ENCODE measurements at places on chromosomes 3 and 15.

DNA sequence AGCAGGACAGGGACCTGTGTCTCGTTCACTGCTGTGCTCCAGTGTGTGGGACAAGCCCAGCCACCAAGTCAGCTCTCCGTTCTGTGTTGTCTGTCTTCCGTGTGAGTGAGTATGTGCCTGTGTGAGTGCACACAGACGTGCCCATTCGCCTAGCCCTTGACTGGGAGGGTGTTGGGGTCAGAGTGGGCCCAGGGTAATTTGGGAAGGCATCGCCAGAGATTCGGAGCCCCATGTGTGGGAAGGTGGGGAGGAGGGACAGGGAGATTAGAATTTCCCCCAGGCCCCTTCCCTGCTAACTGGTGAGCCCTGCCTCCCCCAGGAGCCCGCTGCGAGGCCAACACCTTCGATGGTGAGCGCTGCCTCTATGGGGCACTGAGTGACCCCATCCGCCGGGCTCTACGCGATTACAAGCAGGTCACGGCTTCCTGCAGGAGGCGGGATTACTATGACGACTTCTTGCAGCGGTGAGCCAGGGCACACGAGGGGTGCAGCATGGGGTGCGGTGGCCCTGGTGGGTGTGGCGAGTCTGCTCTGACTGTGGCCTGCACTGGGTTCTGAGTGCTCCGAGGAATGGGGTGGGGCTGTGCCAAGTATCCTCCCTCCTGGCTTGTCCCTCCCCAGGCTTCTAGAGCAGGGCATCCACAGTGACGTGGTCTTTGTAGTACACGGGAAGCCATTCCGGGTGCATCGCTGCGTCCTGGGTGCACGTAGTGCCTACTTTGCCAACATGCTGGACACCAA, 3.1 kb downstream of the ABTB1 start:
- DNase-seq = no peak

DNA sequence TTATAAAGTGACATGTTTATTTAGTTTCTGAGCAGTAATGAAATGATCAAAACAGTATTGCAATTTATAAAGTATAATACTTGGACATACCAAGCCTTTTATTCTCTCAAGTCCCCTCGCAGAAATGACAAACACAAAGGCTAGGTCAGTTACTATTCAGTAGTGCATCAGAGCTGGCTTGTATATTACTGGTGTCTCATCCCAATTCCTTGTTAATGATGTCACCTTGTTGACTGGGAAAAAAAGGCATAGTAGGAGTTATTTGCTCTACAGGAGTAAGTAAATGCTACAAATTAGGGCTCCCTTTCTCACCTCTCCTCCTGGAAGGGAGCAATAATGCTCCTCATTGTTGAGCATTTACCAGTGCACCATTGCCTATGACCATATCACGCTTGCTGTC, 317.6 kb downstream of the CHL1 start:
- DNase-seq = no peak

- DNase-seq = no peak
Measured at GRCh38 chr15:54119051-54119450, 140.8 kb downstream of the UNC13C start.

- DNase-seq = no peak
Measured at GRCh38 chr3:118213892-118214291, 820.8 kb downstream of the IGSF11 start.

DNA sequence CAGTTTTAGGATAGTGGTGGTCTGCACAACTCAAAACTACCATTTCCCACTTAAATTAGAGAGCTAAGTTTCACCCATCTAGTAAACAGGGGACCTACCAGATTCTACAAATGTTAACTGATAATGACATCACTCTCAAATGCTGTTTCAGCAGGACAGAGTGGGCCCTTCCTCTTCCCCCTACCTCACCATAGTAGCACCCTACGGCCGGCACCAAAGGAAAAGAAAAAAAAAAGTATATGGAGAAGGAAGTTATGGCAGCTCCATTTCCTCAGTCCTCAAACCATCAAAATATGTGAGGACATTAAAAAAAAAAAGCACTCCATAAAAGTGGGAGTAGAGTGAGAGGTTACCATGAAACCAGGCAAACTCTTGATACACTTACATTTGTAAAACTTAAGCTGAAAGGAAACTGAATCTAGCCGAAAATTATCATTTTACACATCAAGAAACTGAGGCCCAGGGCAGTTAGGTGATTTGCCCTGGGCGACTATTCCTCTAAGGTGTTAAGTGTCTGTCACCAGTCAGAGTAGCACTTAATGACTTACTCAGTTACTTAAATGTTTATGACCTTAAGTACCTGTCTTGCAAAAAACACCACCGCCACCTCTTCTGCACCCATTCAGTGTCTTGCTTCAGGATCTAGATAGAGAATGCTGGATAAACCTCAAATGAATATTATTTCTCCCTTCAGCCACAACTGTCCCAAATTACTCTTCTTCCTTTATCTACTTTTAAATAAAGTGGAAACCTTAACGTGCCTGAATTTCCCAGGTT, 2.7 kb downstream of the MSL2 start:
- DNase-seq = peak; percentile 24

GRCh38 chr3:194928831-194929577, 243.3 kb downstream of the FAM43A start:
- peak; percentile 46 for DNase-seq

DNA sequence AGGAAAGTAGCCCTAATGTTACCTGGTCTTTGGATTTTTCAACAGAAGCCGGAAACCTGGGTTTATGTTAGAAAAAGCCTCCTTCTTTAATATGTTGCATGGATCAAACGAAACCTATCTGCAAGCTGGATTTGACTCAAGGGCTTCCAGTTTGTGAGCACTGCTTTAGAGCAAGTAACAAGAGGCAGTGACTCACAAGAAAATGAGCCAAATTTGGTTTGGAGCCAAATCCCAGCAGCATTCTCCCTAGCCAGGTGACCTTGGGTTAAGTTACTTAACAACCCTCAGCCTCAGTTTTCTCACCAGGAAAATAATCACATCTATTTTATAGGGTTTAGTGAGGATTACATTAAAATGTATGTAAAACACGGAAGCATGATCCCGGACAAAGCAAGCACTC, 215.2 kb upstream of the PRICKLE2 start:
- DNase-seq = peak; percentile 92

DNA sequence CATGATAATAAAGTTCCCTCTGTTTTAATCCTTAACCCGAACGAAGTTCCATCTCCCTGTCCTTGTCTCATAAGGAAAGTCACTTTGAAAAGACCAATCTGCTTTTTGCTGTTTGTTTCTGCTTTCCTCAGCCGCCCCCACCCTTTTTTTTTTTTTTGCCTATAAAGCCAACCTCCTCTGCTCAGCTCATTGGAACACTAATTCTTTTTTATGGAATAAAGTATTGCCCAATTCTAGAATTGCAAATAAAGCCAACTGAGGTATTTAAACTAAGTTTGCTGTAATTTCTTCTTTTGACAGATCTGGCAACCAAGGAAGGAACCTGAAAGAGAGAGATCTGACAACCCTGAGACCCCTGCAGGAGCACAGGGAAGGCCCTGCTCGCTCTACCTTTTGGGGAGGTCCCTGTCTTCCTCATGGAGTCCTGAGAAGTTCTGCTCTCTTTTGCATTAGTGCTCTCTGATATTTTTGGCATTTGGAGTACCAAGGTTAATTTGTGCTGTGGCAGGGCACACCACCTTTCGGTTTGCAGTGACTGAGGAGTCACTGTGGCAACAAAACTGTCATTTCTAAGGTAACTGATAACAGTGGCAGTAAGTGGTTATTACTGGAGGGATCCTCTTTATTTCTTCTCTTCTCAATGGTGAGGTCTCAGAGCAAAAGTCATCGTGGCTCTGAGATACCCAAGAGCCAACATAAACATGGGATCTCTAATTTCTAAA, 35.2 kb upstream of the TRPM1 start:
- no peak for DNase-seq

All from fibroblast of the aortic adventitia (primary cell).